ENCODE measurements at places on chromosomes 13 and 19.

DNA sequence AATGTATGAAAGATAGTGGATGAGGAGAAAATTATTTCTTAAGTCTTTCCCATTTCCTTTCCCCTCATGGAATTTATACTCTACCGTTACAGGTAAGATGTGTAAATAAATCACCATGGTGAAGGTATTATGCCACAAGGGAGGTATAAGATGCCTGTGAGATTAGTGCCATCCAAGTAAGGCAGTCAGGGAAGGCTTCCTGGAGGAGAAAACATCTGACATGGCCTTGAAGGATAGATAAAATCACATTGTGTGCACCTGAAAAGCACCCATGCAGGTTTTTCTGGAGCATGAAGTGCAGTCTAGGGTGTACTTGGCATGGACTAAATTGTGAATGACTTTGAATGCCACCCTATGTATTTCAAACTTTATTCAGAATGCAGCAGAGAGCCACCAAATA lies 15.3 kb downstream of the MBNL2 start:
- no peak for DNase-seq

DNA sequence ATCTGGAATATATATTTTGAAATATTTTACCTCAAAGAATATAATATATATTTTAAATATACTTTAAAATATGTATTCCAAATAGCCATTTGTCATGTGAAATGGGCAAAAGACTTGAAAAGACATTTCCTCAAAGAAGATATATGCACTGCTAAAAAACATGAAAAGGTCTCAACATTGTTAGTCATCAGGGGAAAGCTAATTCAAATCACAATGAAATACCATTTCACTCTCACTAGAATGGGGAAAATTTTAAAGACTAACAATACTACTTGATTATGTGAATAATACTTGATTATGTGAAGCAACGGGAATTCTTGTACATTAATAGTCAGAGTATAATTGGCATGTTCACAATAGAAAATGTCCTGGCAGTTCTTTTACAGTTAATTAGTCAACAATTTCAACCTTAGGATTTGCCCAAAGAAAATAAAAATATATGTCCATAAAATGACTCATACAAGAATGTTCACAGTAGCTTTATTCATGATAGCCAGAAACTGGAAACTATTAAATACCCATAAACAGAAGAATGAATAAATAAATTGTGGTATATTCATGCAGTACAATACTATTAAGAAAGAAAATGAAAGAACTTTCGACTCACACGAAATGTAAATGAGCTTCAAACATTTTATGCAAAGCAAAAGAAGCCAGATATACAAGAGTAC lies 6.8 kb upstream of the KBTBD6 start:
- DNase-seq: no peak

DNA sequence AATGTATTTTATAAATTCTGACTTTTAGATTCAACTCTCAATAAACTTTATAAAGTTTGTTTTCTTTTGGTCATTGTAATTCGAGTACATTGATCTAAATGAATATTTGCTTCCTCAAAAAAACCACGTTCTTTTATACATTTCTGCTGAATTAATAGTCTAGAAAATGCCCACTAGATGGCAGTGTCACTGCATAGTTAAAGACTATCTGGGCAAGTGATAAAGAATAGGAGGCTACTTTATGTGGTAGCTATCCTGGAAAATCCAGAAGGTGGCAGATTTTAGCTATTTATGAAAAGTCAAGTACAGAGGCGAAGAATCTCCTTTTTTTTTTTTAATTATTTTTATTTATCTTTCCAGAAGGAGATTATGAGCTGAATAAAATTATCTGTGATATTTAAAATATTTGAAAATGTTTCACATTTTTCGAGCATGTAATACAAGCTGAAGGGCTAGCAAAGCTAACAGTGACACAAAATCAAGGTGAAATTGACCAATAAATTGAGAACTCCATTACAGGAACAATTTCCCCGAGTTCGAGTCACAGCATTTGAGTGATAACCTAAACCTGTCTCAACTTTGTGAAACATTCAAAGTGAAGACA lies 221.8 kb downstream of the OLFM4 start:
- peak; percentile 54 for DNase-seq

DNA sequence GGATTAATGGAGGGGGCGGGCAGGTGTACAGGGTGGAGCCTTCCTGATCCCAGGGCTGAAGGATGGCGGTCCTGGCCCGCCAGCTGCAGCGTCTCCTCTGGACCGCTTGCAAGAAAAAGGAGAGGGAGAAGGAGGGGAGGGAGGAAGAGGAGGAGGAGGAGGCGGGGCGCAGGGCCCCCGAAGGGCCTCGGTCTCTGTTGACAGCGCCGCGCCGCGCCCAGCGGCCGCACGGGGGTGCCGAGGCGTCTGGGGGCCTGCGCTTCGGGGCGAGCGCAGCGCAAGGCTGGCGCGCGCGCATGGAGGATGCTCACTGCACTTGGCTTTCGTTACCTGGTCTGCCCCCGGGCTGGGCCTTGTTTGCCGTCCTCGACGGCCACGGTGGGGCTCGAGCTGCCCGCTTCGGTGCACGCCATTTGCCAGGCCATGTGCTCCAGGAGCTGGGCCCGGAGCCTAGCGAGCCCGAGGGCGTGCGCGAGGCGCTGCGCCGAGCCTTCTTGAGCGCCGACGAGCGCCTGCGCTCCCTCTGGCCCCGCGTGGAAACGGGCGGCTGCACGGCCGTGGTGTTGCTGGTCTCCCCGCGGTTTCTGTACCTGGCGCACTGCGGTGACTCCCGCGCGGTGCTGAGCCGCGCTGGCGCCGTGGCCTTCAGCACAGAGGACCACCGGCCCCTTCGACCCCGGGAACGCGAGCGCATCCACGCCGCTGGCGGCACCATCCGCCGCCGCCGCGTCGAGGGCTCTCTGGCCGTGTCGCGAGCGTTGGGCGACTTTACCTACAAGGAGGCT lies at the start of gene PPM1N:
TSS of gene PPM1N (plus strand) at position 33 of the 785 bp plus-strand sequence. CDS start at position 63, 30 bp downstream.
- no peak for DNase-seq

GRCh38 chr13:95579303-95579702 lies 26.8 kb downstream of the CLDN10 start:
- no peak for DNase-seq

GRCh38 chr13:22144806-22145205 lies 473.9 kb downstream of the FGF9 start:
- DNase-seq: no peak

All from suppressor macrophage (primary cell).